Regular cardiac myocyte (primary cell): ENCODE measurements at places on chromosomes 5 and 9. TPM values are rescaled to one million over a fixed set of nuclear protein-coding genes. Genes with fewer than 3 reads are reported as not detected.

The TAF11L5 gene
- not detected in 2 replicates for total RNA-seq

The ANKRD31 gene
- 0.19 and 0.28 TPM in 2 replicates for total RNA-seq

The SHOC1 gene
- total RNA-seq: under 0.01 TPM in 2 replicates

The RNF208 gene
- total RNA-seq: 0.19 and 0.28 TPM in 2 replicates

The DBH gene
- total RNA-seq: not detected in 2 replicates

The CYLC2 gene
- total RNA-seq: not detected in 2 replicates

The JADE2 gene
- 22.6 and 28.8 TPM in 2 replicates for total RNA-seq

The ITGA2 gene
- total RNA-seq: 71.9 and 121 TPM in 2 replicates

The SLC4A9 gene
- under 0.01 TPM in 1 of 2 replicates, not detected in the other for total RNA-seq
